Stimulated activated CD4-positive, alpha-beta T cell treated with anti-CD3 and anti-CD28 coated beads, Interleukin-15, amount 100 ng/mL, for 48 hours (primary cell): ENCODE measurements at places on chromosomes 5 and 9.

- DNase-seq, result no peak
Observed at GRCh38 chr5:176594554-176594953, 15.4 kb downstream of the GPRIN1 start.

GRCh38 chr9:94183240-94183999, 75.7 kb upstream of the ZNF169 start:
- no peak for DNase-seq

- DNase-seq, result no peak
Observed at GRCh38 chr5:110203661-110204060, 513.9 kb downstream of the MAN2A1 start.

DNA sequence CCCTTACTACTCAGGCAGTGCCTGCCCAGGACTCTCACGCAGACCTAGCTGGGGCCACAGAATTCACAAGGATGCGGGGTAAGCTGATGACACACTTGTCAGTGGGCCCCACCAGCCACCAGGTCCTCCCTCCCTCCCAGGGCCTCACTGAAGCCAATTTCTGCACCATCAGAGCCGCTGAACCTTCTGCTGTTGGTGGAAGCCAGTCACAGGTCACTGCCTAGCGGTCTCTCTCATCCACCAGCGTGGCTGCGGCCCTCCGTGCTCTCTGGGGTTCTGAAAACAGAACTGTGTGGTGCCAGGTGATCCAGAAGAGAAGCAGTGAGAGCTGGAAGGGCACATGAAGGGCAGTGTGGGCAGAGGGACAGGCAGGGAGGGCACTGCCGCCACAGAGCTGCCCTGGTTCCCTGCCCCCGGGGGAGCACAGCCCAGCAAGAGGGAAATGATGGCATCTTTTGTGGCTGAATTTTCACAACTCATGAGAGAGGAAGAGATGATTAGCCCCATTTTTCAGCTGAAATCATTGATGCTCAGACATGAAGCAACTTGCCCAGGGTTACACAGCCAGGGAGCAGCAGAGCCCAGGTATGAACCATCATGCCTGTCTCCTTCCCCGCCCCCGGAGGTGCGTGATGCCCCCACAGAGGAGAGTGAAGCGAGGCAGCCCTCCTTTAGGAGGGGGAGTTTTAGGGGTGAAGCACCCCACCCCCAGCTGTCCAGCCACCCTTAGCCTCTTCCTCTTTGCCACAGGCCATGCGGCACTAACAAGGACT, 41.4 kb upstream of the CPLX2 start:
- no peak for DNase-seq

DNA sequence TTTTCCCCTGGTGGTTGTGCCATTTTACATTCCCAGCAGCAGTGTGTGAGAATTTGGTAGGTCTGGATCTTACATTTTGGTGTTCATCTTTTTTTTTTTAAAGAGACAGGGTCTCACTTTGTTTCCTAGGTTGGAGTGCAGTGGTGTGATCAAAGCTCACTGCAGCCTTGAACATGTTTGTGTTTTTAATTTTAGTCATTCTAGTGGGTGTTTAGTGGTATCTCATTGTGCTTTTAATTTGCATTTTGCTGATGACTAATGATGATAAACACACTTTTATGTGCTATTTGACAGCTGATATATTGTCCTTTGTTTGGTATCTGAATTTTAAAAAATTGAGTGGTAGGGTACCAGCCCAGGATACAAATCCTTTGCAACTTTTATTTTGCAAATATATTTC, 53.4 kb upstream of the POMT1 start:
- DNase-seq, result no peak

GRCh38 chr9:110745676-110746075, 77.1 kb downstream of the MUSK start:
- no peak for DNase-seq

DNA sequence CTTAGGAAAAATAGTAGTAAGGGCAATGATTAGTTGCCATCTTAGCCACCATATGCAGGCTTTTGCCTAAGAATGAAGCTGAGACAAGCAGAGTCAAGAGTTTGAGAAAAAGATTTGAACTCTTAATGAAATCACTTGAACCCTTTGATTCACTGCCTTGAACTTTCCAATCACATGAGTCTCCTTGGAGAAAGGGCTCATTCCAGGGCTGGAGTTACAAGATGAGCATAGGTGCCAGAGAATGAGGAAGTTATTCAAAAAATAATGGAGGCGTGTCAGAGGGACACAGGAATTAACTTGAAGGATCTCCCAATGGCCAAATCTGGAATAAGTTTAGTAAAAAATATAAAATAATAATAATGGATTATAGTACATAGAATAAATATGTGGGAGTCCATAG, 35.3 kb downstream of the MAT2B start:
- DNase-seq, result no peak

DNA sequence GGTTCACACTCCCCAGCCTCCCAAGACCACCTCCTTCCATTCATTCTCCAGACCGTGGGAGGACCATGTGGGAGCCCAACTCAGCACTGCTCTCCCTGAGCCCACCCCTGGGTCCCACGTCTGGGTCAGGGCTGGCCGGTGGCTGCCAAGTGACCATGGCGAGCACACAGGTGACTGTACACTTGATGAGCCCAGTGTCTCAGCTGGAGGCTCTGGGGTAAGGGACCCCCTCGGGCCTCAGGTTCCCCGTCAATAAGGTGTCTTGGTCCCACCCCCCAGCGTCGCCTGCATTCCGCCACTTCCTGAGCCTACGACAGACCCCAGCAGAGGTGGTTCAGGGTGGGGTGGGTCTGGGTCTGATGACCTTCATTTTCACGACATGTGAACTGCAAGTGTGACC, 38.8 kb downstream of the HK3 start:
- no peak for DNase-seq

GRCh38 chr5:935510-936084, 42.9 kb downstream of the TRIP13 start:
- DNase-seq, result no peak

- DNase-seq, result no peak
Observed at GRCh38 chr9:114416290-114416689, 28.5 kb upstream of the AKNA start.

DNA sequence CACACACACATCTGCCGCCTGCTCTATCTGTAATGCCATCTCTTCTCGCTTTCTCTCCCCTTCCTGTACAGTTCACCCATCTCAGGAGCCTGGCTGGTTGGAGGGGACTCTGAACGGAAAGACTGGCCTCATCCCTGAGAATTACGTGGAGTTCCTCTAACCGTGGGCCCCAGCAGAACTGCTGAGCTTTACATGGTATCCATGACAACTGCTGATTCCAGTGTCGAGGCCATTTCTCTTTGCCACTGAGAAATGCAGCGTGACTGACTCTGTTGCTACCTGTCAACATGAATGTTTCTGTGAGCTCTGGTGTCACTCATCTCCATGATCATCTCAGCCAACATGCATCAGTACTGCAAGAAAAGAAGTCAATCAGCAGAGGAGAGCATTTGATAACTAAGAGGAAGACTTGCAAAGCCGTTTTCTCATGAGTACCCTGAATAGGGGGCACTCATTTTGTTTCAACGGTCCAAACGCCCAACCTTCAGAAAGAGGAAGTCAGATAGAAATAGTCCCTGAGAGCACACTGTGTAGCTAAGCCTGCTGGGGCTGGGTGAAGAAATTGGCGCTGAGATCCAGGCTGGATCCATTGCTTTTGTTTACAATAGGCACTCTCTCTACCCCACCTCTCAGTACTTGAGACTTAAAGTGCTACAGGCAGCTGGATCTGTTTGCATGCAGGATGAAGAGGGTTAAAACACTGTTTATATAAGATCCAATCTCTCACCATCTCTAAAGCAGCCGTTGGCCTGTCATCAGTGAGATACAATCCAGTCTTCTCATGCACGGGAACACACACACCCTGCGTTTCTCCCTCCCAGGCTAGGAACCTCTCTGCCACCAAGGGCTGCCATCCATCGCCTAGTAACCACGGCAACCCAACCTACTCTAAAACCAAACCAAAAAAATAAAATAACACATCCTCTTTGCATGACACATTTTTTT, 180.9 kb downstream of the NR3C1 start:
- no peak for DNase-seq

DNA sequence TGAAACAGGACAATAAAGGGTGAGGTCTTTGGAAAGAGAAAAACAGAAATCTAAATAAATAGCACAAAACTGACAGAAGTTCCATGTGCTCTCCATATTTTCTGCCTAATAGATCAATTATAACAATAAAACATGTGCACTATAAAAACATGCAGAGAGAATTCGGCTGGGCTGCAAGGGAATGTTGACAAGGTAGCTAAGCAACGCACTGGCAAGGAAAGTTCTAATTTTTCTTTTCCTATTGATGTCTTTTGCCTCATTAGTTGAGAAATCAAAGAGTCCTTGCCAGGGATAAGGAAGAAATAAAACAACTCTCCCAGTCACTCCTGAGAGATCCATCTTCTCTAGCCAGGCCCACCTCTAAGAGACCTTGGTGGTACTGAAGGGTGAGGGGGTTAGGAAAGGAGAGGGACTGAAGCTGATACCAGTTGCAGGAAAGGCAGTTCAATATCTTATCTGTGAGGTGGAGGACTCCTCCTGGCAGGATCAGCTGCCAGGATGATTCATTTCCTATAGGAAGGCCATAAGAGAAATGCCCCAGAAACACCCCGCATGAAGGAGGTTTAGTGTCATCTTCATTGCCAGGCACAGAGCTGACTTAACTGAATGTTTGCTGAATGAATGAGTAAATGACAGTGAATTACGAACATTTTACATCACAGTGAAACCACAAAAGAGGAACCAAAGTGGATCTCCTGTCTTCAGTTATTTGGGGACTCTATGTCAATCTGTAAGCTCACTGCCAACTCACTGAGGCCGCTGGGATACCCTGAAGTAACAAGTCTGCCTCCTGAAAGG, 63.7 kb upstream of the IFNK start:
- DNase-seq, result no peak

DNA sequence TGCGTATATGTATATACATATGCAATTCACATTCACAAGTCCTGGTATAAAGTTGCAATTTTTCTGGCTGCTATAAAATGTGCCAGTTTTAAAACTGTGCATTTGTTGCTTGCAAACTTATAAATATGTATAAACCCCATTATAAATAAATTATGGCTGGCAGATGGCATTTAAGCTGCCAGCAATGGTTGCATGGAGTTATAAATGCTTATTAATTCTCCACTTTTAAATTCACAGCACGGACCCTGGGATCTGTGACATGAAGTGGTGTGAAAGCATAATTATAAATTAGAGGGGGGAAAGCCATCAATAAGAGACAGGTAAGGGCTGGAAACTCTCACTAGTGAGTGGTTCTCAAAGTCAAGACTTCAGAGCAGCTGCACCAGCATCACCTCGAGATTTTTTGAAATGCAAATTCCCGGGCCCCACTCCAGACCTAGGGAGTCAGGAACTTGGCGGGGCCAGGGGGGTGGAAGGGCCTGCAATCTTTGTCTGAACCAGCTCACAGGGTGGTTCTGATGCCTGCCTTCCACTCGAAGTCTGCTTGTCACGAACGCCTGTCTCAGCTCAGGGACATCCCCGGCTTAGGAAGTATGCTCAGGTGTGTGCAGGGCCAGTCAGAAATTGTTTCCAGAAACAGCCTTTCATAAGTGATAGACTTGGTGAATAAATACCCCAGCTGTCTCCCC, 16.9 kb downstream of the S1PR3 start:
- no peak for DNase-seq

- DNase-seq, result no peak
Observed at GRCh38 chr5:92703976-92704375, 877.0 kb downstream of the NR2F1-AS1 start.
